ENCODE measurements at places on chromosomes 5 and 9.

DNA sequence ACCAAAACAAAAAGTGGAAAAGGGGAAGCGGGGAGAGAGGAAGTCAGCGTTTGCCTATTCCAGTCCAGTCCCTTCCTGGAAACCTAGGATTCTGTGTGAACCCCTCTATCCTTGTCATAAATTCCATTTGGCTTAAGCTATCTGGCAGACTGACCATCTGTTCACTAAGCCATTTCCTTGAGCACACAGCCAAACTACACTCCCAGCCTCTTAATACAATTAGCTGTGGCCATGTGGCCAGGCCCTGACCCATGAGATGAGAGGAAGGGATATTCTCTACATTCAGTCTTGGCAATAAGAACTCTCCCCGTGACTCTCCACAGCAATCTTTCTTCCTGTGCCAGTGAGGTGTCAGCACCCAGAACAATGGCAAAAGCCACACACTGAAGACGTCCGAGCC, 424.8 kb downstream of the TLE1 start:
- no peak for DNase-seq

DNA sequence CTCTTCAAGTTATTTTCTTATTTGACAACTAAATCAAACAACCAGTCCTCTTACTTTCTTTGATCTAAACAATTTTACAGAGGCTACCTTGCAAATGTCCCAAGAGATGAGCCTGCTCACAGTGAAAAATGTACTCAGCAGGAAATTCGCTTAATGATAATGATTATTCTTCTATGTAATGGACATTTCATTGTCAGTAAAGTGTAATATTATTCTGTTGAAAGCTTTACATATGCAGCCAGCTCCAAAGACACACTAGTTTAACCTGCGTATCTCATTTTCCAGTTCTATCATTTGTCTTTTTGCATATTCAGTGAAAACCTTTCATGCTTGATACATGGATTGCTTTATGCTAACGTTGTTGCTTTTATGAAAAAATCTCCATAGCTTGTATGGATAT, 758.7 kb upstream of the ZNF608 start:
- DNase-seq: no peak

DNA sequence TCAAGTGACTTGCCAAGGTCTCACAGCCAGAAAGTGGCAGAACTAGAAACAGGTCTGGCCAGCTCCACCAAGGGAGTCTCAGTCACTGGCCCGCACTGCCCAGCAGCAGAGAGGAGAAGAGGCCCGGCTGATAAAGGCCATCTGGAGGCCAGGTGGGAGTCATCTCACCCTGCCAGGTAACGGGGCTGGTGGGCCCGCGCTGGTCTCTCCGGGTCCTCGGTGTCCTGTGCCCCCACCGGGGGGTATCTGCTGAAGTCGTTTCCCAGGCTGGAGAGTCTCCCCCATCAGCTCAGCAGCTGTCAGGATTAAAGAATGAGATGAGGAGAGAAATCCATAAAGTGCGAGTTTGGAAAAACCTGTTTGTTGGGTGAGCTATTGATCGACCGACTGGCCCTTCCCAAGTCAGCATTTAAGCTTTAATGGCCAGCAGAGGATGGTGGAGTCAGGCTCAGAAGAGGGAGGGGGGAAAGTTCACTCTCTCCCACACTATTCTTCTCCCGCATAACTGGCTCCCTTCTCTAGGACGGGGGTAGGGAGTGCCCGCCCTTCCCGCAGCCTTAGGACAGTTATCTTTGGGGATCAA, 30.3 kb downstream of the LMX1B start:
- DNase-seq: no peak

DNA sequence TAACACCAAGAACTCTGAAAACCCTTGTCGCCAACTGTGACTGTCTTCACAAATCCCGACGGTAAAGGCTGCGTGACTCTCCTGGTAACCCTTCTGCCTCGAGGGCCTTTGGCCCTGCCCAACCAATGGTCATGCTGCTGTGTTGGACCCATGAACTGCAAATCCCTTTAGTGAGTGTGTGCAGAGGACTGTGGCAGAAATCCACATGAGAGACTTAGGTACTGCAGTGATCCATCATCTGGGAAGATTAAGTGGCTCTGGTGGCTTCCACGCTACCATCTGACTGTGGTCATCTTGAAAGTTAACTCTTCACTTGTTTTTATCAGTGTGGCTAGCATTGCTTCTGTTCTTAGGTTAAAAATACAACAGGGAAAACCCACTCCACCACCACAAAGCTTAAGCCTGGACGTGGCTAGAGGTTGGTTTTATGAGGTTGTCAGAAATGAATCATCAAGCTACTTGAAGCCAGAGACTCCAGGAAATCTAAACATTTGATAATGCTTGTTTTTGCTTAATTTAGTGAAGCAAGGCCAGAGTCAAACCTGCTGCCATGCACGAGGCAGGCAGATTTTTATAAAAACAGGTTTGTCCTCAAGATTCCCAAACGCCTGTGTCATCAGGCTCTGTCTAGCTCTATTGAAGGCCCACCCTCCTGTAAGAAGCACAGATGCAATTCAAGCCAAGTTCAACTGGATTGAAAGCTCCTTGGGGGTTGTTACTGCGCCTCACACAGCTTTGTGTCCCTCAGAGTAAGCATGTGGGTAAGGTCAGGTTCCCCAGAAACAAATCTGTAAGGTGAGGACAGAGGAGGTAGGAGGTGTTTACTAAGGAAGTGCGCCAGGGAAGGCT, 52.7 kb upstream of the ERCC6L2 start:
- DNase-seq: no peak

GRCh38 chr5:158758675-158759074, 341.0 kb downstream of the EBF1 start:
- DNase-seq: no peak

- DNase-seq: no peak
Observed at GRCh38 chr9:36445800-36446361, 45.8 kb upstream of the RNF38 start.

GRCh38 chr9:36485647-36486328, 85.7 kb upstream of the RNF38 start:
- DNase-seq: no peak

DNA sequence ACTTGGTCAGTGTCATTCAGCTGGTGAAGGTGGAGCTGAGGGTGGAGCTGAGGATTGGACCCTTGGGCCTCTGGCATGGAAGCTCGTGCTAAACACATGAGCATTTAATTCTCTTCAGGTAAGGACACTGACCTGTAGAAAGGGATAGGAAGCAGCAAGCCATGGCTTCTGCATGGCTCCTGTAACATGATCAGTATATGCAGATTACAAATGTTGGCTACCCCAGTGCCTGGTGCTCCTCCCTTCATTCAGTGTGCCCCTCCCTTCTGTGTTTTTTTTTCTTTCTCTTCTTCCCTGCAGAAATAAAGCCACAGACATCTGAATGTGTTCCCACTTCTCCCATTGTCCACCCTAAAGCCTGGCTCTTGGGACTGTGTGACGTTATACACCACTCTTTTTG, 52.9 kb downstream of the ARHGAP26 start:
- DNase-seq: no peak

DNA sequence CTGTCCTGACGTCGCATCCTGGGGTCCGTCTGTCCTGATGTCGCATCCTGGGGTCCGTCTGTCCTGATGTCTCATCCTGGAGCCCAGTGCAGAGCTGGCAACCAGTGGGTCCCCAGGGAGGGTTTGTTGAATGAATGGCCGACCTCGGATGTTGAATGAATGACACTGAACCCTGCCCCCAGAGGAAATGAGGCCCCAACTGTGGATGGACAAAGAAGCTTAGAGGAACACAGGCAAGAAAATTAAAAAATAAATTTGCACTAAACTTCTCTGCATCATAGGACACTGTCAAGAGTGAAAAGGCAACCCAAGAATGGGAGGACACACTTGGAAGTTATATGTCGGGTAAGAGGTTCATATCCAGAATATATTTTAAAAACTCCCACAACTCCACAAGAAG, 47.7 kb upstream of the NOTCH1 start:
- no peak for DNase-seq

DNA sequence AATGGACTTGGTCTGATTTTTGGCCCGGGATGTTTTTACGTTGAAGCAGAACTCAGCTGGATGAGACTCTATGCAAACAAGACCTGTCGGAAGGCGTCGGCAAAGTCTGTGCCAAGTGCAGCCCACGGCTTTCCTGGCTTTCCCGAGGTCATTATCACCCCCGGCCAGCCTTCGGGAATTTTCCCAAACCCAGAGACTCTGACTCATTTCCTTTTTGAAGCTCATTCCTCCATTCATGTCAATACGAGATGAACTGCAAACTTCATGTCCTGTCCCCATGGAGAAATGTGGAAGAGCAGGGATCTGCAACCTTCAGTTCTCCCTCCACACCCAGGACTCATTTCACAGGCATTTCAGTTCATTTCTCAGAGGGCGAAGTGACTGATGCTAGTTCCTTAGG, 95.3 kb downstream of the IRX2 start:
- DNase-seq: no peak

- DNase-seq: no peak
Observed at GRCh38 chr5:147286296-147286695, 51.5 kb downstream of the STK32A start.

- DNase-seq: no peak
Observed at GRCh38 chr9:134410071-134410834, 84.0 kb downstream of the RXRA start.

DNA sequence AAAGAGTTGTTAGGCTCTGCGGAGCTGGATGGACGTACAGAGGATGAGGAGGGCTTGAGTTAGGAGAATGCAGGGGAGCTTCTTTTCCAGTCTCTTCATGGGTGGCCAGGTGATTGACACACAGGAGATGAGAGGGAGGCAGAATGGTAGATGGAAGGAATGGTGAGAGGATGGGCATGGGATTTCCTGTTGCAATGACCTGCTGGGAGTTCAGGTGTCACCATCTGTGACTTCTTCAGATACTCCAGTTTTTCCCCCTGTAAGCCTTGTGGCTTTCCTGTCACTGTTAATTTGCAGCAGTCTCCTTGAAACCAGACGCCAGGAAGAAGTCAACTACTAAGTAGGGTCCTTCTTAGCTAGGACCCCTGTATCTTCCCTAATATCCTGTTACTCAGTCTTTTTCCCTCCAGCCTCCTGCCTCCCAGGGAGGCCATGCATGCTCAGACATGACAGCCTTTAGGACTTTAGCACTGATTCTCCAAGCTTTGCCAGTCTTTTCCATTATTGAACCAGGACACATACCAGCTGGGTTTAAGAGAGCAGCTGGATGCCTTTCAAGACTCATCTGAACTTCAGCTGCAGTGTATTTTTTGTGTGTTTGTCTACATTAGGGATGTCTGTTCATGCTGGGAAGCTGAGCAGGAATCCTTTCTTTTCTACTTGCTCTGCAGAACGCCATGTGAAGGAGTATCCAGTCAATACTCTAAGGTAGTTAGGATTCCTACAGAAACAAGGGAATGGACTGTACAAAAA, 67.2 kb upstream of the CD180 start:
- DNase-seq: no peak

DNA sequence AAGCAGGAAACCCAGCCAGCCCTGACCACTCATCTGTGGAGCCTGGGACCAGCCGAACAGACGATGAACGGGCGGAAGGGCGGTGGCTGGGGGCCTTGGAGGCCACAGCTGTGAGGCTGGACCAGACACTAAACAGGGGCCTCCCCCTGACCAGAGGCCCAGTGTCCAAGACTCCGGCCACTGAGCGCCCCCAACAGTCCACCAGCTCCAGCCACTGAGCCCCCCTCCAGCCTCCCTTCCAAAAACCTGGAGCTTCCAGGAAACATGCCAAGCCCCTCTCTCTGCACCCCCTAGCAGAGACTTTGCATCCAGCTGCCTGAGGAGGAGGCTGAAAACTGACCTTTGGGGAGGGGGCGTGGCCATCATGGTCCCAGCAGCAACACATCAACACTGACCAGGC, 23.2 kb downstream of the CNTFR start:
- no peak for DNase-seq

GRCh38 chr5:78799266-78800017, 150.9 kb upstream of the LHFPL2 start:
- no peak for DNase-seq

- no peak for DNase-seq
Observed at GRCh38 chr9:130824643-130825350, 10.3 kb upstream of the ABL1 start.

DNA sequence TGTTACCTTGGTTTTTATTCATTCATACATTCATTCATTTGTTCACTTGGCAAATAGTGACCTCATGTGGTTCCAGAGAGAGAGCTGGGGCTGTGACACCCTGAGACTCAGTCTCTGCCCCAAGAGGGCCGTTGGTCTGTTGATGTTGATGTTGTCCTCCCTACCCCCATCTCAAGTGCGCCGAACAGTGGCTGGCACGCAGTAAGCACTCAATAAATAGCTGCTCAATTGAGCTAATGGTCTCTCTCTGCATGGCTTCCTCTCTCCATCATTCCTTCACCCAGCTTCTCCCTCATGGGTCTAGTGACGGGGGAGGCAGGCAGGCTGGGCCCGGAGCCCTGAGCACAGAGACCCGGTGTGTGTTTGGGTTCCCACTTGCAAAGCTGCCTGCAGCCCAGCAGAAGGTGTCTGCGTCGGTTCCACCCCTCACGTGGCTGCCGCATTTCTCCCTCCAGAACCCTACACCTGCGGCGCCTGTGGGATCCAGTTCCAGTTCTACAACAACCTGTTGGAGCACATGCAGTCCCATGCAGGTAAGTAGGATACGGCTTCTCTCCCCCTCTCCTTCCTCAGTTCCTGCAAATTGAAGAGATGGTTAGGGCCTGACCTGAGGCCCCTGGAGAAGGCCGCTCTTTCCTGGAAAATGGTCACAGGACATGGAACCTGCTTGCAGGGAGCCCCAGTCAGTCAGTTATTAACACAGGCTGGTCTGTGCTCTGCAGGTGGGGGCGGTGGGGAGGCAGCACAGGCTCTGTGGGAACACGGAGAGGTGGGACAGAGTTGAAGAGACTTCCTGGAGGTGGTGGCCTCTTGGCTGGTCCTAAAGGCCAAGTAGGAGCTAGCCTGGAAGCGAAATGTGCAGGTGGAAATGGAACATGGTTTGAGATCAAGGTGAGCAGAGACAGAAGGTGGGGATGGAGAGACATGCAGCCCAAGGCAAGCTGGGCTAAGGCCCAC, 42.0 kb downstream of the AMBP start:
- no peak for DNase-seq

GRCh38 chr5:321230-321725, at the start of gene AHRR:
TSS of gene AHRR (plus strand) at chr5:321714. CDS start at chr5:343903, 22,189 bp downstream.
- DNase-seq: peak; percentile 40

- no peak for DNase-seq
Observed at GRCh38 chr9:75142202-75142601, 53.9 kb downstream of the OSTF1 start.

DNA sequence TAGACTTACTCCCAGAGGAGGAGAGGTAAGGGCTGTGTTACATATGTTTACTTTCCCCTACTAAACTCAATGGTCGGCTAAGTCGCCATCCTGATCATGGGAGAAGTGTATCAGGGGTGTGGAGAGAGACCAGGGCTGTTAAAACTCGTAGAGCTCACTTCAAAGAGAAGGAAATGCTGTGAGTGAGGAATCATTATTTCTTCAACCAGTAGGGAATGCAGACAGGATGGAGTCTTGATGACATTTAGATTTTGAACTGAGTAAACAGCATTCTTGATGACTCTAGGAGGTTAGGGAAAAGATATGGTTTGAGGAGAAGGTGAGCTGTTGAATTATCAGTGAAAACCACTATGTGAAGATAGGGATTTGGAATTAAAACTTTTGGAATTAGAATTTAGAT, 17.3 kb downstream of the RECK start:
- DNase-seq: no peak
